ENCODE measurements at places on chromosomes 7 and 10.

GRCh38 chr7:67512481-67512880 is 515.8 kb downstream of the TYW1 start:
- no peak for DNase-seq

DNA sequence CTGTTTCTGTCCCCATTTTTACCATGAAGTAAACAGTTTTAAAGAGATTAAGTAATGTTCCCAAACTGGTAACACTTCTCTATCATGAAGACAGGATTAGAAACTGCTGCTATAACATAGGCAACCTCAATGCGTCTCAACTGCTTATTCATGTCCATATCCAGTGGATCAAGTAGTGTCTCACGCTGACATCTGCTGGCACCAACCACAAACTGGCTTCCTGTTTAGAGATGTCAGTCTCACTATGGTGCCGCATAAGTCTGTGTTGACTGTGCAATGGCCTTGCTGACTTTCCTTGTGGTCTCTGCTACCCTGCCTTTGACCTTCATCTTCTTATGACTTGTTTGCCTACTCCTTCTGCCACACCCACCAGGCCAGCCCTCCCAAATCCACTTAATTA is 369.6 kb upstream of the DPP6 start:
- no peak for DNase-seq

DNA sequence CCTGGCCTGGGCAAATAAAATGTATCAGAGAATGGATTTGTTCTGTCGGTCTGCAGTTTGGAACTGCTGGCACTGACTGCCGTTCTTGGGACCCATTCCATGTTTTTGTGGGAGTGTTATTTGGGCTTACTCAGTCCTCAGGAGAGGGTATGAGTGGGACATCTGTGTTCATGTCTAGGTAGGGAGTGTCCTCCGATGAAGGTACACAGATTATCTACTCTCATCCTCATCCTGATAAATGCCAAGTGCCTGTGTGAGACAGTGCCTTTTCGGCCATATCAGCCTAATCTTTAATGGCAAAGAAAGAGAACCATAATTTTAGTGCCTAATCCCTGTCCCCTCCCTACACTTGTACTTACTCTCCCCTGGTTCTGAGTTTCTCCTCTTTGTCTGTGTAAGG is 409.4 kb downstream of the REEP3 start:
- DNase-seq, result no peak

- DNase-seq, result no peak
These were observed 57.9 kb downstream of the GRB10 start for GRCh38 chr7:50724526-50725520.

DNA sequence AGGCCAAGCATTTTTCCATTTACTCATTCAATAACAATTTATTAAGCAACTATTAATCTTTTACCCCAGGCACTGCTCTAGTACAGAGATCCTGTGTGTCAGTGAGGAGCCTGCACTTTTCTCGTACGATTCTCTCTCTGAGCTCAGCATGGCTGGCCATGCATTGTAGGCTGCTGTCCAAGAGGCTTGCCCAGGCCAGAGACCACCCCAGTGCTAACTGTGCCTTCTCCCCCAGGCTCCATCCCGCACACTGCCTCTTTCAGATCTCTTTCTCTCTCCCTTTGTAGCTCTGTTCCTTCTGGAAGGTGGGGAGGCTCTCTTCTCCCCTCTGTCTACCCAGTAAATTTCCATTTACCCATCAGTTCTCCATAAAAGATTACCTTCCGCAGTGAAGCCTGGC is 101.0 kb upstream of the IKZF1 start:
- no peak for DNase-seq

- no peak for DNase-seq
These were observed 181.2 kb downstream of the TWIST1 start for GRCh38 chr7:18936265-18936664.

Measured in sciatic nerve (tissue), 2 donors.